Vagina (tissue), 2 donors: ENCODE measurements at places on chromosomes 3 and 15.

- DNase-seq, result no peak
These were observed 2.9 kb upstream of the NDN start for GRCh38 chr15:23690015-23690414.

DNA sequence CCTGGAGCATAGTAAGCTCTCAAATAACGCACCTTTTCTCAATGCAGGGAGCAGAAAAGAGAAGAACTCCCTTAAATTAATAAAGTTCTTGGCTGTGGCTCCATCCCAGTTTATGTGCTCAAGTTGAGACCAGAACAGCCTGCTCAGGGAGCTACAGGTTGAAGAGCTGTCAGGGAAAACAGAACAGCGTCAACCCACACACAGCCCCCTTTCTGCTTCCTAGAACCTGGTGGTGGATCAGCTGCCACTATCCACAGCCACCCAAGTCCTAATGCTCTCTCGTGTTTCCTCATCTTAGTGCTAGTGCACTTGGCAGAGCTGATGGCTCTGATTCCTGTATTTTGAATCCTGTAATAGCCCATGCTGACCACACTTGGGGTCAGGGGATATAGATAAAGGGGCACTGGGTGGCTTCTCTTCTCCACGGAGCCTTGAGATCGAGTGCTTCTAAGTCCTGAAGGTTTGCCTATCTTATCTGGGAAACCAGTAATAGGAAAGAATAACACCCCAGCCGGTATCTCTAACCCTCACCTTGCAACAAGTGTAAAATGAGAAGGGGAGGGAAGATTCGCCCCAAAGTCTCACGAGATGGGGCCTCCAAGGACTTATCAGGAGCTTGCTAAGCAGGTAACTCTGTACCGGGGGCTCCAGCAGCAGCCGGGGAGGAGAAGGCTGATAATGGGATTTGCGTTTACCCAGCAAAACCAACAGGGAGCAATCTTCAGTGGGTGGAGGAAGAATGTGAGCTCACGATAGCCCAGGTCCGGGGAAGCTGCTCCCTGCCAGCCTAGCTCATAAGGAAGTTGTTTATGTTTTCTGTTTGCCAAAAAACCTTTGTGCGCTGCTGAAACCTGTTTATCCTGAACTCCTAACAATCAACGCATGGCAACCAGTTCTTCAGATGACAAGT is 136.2 kb upstream of the ICE2 start:
- DNase-seq, result no peak

- no peak for DNase-seq
These were observed 48.2 kb upstream of the FNDC3B start for GRCh38 chr3:171991166-171991565.

GRCh38 chr3:197000211-197000610 is 29.4 kb downstream of the MELTF start:
- DNase-seq, result no peak

DNA sequence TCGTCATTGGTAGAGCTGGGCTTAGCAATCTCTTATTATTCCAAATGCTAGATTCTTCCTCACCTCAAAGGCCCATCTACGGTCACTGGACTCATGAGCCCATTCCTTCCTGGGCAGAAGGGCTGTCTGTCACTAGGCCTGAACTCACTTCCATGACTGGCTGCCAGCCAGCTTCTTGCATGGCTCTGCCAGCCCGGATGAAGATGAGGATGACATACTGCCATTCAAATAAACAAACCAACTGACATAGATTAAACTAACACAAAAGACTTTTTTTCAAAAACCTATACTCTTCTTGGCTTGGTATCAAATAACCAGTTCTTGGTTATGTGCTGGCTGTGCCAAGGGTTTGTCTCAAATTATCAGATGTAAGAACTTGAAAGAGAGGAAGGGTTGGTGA is 23.8 kb downstream of the ISL2 start:
- no peak for DNase-seq

DNA sequence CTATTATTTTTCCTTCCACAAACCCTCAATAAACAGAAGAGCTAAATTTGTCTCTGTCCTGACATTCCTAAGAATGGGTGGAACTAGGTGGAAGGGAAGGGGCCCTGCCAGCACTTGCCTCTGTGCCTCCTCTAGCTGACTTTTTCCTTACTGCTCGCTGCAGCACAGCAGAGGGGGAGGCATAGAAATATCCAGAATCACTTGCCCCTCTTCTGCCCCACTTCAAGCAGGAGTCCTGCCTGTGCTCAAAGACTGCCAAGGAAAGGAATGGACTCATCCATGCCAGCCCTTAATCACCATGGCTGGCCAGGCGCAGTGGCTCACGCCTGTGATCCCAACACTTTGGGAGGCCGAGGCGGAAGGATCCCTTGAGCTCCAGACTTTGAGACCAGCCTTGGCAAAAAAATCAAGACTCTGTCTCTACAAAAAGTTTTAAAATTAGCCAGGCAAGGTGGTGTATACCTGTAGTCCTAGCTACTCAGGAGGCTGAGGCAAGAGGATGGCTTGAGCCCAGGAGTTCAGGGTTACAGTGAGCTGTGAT is 51.8 kb downstream of the ADCY5 start:
- no peak for DNase-seq

GRCh38 chr15:73856458-73857192 is 16.7 kb upstream of the TBC1D21 start:
- no peak for DNase-seq

DNA sequence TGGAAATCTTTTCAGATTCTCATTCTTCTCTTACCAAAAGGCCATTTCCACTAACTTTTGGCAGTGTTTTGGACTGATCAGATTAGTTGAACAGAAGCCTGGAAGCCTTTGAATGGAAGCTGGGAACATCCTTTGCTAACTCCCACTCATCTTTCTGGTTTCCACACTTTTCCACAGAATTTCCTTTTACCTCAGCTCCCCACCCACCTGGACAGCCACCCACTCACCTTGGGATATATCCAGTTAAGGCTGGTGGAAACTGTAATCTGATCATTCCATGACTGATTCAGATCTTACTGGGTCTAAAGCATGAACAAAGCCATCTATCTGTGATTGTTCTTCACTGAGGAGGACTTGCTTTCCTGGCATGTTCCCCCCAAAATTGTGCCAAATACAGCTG is 119.5 kb downstream of the CCNL1 start:
- DNase-seq, result no peak

DNA sequence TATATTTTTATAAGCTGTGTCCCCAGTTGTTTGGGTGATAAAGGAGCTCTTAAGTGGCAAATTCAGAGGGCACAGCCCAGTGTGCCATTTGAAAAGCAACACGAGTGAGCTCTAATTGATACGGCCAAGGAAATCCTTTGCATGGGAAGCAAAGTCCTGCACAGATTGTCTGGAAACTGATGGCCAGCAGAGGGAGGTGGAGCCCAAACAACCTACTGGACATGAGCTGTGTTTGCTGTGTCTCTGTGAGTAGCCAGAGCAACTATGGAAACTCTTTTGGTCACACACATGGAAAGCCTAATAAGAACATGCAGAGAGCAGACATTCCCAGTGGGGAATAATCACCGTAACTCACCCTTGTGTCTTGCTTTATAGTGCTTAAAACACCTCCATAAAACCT is 24.4 kb downstream of the ONECUT1 start:
- no peak for DNase-seq

DNA sequence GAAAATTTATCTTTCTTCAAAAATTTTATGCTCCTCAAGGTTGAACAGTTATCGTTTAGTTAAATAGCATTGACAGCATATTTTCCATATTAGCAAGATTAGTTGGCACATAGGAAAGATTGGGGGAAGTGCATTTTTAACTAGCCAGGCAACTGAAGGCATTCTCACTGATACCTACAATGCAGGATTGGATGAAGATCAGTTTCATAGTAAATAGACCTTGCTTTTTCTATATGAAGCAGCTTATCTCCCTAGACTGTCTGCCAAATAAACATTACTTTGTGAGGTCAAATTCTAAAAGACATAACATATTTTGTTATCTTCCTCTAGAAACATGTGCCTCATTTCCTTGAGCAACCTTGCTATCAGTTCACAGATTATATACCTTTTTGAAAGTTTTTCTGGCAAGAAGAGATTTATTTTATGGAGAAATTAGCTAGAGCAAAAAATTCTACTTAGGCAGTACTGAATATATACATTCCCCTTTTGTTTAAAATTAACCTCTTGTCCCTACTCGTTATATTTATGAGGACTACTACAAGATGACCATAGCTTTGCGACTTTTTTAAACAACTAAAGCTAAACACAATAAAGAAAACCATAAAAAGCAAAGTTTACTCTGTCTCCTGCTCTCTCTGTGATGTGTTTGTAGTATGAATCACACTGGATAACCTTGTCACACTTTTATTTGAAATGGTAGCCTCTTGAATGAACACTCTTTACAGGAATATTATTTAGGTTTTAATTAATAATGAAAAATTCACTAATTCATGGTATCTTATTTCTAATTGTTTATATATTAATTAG is 654.9 kb upstream of the TBL1XR1 start:
- no peak for DNase-seq

DNA sequence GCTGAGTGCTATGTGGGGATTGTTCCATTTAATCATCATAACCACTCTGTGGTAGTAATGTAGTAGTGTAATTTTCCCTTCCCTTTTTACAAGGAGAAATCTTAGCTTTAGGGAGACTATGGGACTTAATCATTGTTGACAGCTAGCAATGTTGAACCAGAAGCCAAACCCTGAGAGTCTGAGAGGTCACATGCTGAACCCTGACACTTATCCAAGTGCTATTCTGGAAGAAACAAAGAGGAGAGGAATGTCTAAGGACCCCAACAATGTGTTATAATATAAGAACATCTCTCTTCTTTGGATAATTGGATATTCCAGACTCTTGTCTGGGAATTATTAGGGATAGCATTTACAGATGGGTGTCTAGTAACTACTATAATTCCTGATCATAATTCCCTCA is 58.4 kb downstream of the GAP43 start:
- DNase-seq, result no peak

DNA sequence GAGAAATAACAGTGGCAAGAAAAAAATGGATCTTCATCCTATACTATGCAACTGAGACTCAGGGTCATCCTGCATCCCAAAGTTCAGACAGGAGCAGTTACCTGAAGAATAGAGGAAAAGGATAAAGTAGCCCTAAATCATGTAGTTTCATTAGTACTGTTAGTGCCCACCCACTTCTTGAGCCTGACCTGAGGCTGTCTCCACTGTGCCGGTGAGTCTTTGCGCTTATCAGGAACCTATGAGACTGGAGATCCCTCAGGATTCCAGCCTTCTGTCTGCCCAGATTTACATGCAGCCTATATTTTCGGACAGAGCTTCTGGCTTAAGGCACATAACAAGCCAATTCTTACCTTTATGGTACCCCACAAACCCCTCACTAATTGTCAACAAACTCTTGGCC is 791.6 kb downstream of the ROBO1 start:
- DNase-seq, result no peak

GRCh38 chr3:191105418-191105817 is 93.6 kb upstream of the OSTN start:
- no peak for DNase-seq

GRCh38 chr3:87246662-87247429 is 19.7 kb downstream of the CHMP2B start:
- no peak for DNase-seq

DNA sequence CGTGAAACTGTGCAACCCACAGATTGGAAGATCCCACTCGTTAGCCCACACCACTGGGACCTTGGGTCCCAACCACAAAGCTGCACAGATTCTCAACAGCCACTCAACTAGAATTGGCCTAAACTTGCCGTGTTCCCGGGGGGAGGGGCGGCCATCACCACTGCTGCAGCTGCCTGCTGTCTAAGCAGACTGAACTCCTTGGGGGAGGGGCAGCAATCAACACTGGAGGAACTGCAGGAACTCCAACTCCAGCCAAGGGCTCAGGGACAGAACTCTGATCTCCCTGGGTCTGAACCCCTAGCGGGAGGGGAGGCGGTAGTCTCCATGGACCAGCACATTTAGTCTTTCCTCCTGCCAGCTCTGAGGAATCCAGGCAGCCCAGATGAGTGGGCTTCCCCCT is 205.9 kb downstream of the RSL24D1 start:
- DNase-seq, result no peak

DNA sequence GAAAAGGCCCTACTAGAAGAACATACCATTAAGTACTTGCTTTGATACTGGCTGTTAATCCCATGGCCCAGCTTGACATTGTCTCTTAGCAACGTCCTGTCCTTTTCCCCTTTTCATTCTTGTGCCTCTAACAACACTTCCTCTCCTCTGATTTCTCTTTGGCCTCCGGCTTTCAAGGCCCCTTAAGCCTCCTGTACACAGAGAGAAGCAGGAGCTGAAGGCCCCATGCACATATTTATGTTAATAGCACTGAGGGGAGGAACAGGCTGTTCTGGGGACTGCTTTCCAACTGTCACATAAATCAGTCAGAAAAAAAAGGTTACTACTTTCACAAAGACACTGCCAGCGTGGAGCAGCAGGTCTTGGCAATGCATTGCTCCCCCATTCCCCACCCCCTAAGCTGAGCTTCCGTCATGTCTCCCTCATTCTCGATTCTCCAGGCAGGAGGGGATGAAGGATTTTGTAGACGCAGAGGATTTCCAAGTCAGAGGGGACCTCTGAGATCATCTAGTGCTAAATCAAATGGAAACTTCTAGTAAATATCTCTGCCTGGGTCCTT is 257.4 kb upstream of the ADAMTS9 start:
- DNase-seq, result no peak

DNA sequence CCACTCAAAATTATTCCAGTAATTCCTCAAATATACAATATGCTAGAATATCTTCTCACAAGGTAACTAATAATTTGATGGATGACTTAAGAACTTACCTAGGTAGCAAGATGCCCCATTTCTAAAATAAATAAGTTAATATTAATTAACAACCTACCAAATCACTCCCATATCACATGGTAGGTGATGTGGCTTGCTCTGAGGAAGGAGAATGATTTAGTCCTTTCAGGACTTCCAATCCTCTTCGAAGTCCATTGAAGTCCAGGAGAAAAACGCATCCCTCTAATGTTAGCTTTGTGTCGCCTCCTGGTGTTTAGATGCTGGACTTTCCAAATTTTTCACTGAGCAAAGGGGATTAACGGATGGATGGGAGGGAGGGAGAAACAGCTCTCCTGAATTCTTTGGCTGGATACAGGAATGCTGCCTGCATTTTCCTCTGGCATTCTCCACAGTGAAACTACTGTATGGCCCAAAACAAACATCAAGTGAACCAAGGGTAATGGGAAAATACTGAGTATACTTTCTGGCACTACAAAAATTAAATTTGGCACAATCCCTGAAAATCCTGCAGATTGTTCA is 58.6 kb downstream of the PRICKLE2 start:
- no peak for DNase-seq
